ENCODE measurements at places on chromosomes 5 and 9.

GRCh38 chr9:94568972-94569712, 14.3 kb downstream of the PCAT7 start:
- DNase-seq, result no peak

DNA sequence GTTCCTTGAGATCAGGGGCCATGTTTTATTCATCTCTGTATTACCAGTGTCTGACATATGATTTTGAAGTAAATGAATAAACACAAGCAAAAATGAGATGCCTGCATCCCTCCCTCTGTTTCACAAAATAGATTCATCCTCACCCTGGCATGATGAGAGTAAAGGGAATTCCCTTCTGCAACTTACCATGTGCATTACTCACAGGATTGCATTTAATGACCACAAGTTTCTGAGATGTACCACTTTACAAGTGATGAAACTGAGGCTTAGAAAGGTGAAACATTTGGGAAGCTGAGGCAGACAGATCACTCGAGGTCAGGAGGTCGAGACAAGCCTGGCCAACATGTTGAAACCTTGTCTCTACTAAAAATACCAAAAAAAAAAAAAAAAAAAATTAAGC, 74.2 kb upstream of the TNFSF8 start:
- no peak for DNase-seq

- no peak for DNase-seq
Observed at GRCh38 chr5:58475404-58475803, 15.5 kb upstream of the PLK2 start.

- DNase-seq, result no peak
Observed at GRCh38 chr9:76561900-76562299, 102.9 kb downstream of the GCNT1 start.

- no peak for DNase-seq
Observed at GRCh38 chr5:2841208-2841607, 89.7 kb upstream of the IRX2 start.

DNA sequence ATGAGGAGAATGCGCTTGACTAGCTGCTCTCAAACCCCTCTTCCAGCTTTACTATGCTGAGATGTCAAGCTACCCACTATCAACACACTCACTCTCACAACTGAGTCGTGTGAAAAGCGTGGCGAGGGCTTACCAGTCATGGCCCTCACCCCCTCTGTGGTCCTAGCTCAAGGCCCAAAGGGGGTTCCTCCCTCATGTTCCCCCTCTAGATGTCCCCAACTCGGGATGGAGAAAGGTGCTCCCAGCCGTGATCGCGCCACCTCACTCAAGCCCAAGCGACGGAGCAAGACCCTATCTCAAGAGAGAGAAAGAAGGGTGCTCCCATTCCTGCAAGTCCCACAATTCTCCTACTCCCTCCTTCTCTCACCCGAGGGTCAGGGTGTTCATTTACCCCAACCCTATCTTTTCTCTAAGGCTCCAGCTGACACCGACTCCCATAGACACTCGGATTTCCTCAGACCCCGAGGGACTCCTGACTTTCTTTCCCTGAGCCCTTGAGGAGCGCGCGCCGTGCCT, 559 bp downstream of the SLC38A9 start:
- no peak for DNase-seq

GRCh38 chr5:74461251-74461650, 179.3 kb downstream of the ENC1 start:
- DNase-seq, result no peak

- DNase-seq, result no peak
Observed at GRCh38 chr5:75078027-75078426, 25.7 kb upstream of the GCNT4 start.

DNA sequence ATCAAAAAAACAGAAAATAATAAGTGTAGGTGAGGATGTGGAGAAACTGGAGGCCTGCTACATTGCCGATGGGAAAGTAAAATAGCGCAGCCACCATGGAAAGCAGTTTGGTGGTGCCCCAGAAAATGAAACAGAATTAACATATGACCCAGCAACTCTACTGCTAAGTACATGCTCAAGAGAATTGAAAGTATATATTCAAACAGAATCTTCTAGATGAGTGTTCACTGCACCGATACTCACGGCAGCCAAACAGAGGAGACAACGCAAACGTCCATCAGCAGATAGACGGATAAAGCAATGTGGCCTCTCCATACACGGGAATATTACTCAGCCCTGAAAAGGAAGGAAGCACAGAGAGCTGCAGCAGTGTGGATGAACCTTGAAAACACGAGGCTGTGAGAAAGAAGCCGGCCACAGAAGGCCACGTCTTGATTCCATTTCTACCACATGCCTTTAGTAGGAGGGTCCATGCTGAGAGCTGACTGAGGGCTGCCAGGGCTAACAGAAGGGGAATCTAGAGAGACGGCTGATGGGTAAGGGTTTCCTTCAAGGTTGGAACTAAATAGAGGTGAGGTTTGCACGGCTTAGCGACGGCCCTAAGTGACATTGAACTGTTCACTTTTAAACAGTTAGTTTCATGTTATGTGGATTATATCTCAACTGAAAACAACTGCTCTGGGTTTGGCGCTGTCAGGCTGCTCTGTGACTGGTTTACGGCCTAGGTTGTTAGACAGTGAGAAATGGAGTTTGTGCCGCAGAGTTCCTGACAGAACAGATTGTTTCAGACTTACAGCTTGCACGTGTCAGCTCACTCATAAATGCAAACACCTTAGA, 29.8 kb downstream of the AHRR start:
- no peak for DNase-seq

DNA sequence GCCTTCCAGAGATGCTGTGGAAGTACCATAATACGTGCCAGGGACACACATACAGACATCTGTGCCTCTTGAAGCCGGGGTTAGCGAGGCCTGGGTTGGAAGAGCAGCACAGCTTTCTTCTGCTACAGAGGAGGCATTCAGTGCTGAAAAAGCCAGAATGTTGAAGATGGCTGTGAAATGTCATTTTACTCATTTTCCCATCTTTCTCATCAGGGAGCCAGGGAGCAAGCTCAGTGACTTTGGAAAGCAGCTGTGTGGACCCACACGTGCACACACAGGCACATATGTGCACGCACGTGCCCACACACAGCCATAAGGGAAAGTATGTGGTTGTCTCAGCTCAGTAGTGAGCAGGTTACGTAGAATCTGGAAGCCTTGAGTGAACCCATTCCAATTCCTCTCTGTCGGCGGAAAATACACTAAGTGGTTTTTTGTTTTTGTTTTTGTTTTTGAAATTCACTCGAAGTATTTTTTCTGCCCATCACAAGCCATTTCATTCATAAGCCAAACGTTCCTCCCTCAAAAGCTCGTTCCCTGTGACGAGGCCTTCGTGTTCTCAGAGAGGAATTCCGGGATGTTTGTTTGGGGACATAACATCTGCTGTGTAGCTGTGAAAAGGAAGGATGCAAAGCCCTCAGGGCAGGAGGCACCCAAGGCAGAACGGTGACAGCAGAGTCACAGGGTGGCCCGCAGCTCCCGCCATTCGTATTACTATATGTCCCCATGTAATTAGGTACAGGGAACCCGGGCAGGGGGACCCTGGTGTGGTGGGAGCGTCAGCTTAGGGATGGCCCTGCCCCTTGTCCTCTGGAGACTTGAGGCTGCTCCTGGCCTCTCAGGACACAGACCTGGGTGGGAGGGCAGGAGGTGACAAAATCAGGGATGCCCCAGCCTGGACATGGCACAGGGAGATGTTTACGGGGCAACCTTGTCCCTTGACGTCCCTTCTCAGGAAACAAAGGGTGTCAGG, 29.0 kb upstream of the ANKRD33B start:
- no peak for DNase-seq

GRCh38 chr9:27528886-27529315, 713 bp downstream of the MOB3B start:
- peak; percentile 21 for DNase-seq

- DNase-seq, result no peak
Observed at GRCh38 chr5:62231576-62231975, 74.4 kb upstream of the KIF2A start.
